MG63 (cell line): ENCODE measurements at places on chromosomes 3 and 15. TPM values are rescaled to one million over a fixed set of nuclear protein-coding genes. Genes with fewer than 3 reads are reported as not detected.

Gene PP2D1
- total RNA-seq = not detected in 2 replicates

Gene CGNL1
- total RNA-seq = 0.03 TPM in 1 of 2 replicates, not detected in the other

Gene GUCA1C
- not detected in 2 replicates for total RNA-seq

Gene GOLGA6L7
- not detected in 2 replicates for total RNA-seq

Gene CYP8B1
- total RNA-seq = not detected in 2 replicates

Gene KNL1
- total RNA-seq = 16.1 and 1,870 TPM in 2 replicates

Gene MYD88
- total RNA-seq = 4.1 TPM in 1 of 2 replicates, not detected in the other

Gene PAQR5
- total RNA-seq = 8.6 and 8.9 TPM in 2 replicates

GRCh38 chr3:38313695-38314094, 31.6 kb downstream of the SLC22A14 start:
- DNase-seq = no peak

- no peak for DNase-seq
Observed at GRCh38 chr3:165884518-165884917, 47.3 kb upstream of the BCHE start.

GRCh38 chr3:125482406-125482805, 37.6 kb downstream of the SNX4 start:
- no peak for DNase-seq

DNA sequence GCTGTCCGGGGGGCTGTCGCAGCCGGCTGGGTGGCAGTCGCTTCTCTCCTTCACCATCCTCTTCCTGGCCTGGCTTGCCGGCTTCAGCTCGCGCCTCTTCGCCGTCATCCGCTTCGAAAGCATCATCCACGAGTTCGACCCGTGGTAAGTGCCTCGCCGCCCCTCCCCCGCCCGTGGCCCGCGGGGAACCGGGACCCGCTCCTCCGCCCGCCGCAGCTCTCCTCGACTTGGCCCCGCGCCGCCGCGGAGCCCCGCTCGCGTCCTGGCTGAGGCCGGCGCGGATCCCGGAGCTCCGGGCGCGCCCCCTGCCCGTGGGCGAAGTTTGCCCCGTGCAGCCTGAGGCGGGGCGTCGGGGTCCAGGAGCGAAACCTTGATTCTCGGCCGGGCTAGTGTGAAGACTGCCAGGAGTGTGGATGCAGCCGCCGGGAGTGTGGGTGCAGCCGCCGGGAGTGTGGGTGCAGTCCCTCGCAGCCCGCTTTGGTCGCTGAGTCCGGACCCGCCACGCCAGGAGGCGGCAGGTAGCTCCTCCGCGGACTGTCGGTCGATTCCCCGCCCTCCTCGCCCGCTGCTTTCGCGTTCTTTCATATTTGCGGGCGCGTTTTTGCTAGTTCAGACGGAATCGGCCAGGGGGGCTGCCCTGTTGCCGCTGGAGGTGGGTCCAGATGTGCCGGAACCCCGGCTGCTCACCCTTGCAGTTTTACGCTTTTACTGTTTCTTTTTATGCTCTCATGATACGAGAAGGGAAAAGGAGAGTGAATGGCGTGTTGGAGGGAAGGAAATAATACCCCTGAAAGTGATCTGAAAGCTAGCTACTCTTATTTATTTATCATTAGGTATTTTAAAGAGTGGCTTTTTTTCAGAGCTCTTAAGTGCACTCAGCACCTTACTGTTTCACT, 692 bp downstream of the STT3B start:
- peak; percentile 33 for DNase-seq

- peak; percentile 38 for DNase-seq
Observed at GRCh38 chr3:172646439-172647015, 64.3 kb downstream of the NCEH1 start.

GRCh38 chr15:101090428-101090790, 161.4 kb downstream of the CHSY1 start:
- DNase-seq = no peak

DNA sequence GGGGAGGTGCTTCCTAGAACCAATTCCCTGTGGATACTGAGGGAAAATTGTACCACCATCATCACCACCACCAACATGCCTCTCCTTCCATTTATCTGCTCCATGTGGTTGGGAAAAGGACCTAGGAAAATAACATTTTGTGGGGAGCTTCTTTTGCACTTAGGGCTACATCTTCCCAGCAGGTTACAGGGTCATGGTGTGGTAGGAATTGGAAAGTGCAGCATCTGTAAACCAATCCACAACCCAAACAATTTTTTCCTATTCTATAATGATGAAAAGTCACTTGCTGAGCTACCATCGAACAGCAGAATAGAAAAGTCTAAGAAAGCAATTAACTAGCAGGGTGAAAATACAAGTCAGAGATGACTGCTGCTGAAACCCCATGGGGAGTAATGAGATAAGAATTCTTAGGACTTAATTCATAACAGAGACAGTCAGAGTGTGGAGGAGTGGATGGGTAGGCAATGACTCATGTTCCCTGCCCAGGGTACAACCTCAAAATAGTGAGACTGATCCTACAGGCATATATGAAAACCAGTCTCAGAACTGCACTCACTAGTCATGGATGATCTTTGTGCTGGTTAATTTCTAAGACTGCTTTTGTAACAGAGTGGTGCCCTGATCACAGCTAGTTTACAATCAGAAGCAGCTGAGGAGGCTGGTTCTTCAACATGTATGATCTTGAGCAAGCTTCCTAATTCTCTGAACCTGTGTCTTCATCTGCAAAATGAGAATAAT, 38.1 kb upstream of the LEKR1 start:
- peak; percentile 84 for DNase-seq

DNA sequence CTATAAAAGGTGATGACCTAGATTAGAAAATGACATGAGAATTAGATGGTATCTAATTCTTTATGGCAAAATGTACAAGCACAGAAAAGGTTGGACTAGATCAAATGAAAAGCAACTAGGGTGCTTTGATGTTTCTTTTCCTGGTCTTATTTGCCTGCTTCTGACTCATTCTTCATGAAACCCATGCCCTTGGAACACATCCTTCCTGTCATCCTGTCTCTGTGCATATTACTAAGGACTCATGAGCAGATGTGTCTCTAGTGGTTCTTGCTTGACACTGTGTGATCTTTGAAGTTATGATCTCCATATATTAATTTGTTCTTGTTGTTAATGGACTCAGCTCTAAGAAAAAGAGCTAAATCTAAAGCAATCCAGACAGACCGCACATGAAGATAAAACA, 314.0 kb downstream of the ERC2 start:
- peak; percentile 1 for DNase-seq

DNA sequence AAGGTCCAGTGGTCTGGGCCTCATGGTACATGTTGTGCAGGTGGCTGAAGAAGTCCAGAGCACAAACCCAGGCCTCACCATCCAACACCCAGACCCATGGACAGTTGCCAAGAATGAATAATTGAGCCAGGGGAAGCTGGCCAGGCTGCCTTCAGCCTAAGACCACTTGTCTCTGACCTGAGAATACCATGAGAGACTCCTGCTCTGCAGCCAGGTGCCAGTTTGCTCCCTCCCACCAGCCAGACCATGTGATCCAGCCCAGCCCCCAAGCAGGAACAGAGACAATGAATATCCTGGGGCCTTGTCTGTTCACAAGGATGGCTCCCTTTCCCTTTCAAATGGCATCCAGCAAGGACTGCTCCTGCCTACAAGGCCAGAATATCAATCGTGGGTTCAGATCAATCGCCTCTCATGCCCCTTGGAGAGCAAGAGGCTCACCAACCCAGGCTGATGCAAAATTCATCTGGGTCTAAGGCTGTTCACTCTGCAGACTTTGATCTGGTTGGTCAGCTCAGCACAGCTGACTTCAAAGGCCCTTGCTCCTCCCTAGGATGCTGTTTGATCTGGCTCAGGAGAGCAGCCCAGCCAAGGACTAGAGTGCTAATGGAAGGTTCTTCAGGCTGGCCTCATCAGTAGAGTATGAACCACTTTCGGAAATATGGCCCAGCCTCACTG, 13.4 kb downstream of the TRAIP start:
- no peak for DNase-seq

GRCh38 chr3:155763870-155764463, 19.1 kb upstream of the PLCH1 start:
- DNase-seq = no peak

DNA sequence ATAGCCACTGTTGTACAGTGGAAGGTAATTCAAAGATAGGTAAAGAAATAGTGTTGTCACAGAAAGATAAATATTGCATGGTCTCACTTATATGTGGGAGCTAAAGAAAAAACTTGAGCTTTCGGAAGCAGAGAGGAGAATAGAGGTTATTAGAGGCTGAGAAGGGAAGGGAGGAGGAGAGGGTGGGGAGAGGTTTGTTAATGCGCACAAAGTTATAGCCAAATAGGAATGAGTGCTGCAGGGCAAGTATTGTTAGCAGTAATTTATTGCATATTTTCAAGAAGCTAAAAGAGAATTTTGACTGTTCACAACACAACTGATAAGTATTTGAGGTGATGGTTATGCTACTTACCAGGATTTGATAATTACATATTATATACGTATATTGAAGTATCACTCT, 154.2 kb downstream of the GABRG3 start:
- DNase-seq = no peak

GRCh38 chr3:15638891-15639262, 37.3 kb downstream of the BTD start:
- DNase-seq = no peak

DNA sequence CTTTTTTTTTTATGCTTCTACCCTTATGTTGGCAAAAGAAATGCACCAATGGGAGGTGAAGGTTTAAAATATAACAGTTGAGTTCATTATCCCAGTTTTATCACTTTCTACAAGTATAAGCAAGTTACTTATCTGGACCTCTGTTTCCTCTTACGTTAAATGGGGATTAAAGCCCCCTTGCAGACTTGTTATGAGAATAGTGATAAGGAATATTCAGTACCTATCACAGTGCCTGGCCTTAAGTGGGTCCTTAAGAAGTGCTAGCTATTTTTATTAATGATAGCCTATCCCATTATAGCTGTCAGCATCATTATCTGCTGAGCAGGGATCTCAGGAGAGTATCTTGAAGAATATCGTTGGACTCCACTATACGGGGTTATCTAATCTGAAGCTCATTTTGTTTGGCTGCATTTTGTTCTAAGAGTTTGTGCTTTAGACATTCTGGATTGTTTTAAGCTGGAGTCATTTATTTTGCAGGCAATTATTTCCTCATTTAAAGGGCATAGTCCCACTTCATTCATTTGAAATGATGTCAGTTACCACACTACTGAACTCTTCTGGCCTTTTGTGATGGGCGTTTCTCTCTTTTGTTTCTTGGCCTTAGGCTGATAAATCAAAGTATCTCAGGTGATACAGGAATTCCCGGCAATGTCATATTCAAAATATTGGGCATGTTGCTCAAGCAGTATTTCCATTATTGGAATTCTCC, 28.8 kb downstream of the RAB8B start:
- DNase-seq = no peak

DNA sequence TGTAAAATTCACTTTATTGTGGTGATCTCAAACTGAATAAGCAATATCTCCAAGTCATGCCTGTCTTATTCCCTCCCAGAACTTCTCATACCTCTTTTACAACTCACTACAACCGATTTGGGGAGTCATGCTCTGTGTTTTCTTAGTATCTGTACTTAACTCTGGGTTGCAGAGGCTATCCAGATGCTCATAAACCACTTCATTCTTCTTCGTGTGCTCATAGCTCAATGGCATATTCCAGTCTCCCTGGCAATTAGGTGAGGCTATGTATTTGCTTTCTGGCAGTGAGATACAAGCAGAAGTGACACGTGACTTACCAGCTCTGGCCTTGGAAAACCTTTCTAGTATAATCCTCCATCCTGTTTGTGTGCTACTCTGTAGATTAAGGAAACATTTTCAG, 360.9 kb downstream of the ZNF385D start:
- DNase-seq = peak; percentile 42

DNA sequence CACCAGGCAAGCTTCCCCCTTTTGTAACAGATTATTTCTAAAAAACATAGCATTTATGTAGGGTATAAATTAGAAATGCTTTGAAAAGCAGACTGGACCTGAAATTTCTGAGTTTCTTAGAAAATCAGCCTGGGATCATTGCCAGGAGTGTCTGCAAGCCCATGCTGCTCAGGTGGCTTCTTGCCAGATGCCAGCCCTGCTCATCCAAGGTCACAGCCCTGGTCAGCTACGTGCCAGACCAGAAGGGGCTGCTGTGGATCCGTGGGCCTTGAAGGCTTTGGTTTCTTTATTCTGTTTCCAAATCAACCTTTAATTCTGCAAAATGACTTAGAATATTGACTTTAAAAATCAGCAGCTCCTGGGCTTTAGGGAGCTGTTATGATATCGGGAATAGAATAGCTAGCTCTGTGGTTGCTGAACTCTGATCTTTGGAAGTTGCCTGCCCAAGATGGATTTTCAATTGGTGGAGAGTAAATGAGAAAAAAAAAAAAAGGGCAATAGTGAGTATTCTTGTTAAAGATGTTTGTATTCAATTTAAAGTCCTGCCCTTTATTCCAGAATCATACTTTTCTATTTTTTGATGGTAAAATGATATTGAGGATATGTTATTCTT, 370.1 kb upstream of the ONECUT1 start:
- DNase-seq = peak; percentile 2

DNA sequence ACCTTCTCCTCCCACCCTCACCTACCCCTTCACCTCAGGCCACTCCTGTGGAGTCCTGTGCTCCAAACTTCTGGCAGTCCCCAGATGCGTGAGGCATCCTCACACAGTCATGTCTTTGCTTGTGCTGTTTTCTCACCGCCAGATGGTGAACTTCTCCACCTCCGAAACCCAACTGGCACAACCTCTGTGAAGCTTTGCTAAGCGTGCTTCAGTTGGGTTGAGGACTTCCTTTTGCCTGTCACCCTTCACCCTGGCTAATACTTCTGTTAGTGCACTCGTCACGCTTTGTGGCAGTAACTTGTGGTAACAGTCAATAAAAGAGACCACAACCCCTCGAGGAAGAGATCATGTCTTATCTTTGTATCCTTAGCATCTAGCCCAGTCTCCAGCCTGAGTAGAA, 42.0 kb upstream of the SKOR1 start:
- no peak for DNase-seq

GRCh38 chr15:75170711-75171341, 30.9 kb upstream of the C15orf39 start:
- peak; percentile 48 for DNase-seq

GRCh38 chr3:47261301-47261700, 21.3 kb downstream of the KIF9 start:
- peak; percentile 8 for DNase-seq

GRCh38 chr3:119145128-119145499, 851 bp upstream of the TEX55 start:
- no peak for DNase-seq

DNA sequence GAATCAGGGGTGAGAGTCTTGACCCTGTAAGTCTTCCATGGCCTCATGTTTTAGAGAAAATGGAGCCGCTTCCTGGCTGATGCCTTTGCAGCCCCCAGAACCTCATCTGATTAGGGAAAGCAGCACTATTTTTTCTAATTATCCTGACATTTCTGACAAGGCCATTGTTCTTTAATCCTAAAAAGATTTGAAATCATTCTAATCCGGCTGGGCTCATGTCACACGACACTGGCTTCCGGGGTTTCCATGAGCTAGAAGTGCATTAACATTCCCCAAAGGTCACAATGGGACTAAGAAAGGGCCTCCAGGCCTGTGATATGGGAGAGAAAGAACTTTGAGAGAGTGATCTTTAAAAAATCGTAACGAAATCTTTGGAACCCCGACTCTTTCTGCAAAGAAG, 33.1 kb downstream of the RBP2 start:
- DNase-seq = no peak

- DNase-seq = peak; percentile 44
Observed at GRCh38 chr3:194042927-194043326, 93.0 kb upstream of the HES1 start.

GRCh38 chr3:194089357-194090177, 46.4 kb upstream of the HES1 start:
- DNase-seq = peak; percentile 99
